ENCODE measurements at places on chromosomes 3 and 15.

GRCh38 chr15:19956124-19956796 lies 585.3 kb downstream of the GOLGA6L6 start:
- DNase-seq, result no peak

- no peak for DNase-seq
Observed at GRCh38 chr3:19903649-19904048, 30.4 kb downstream of the EFHB start.

- DNase-seq, result no peak
Observed at GRCh38 chr3:104642827-104643226, 723.9 kb upstream of the ALCAM start.

- peak; percentile 21 for DNase-seq
Observed at GRCh38 chr15:82045179-82045891, 483 bp downstream of the MEX3B start.
